ENCODE measurements at places on chromosomes 3 and 15. TPM values are rescaled to one million over a fixed set of nuclear protein-coding genes. Genes with fewer than 3 reads are reported as not detected.

DNA sequence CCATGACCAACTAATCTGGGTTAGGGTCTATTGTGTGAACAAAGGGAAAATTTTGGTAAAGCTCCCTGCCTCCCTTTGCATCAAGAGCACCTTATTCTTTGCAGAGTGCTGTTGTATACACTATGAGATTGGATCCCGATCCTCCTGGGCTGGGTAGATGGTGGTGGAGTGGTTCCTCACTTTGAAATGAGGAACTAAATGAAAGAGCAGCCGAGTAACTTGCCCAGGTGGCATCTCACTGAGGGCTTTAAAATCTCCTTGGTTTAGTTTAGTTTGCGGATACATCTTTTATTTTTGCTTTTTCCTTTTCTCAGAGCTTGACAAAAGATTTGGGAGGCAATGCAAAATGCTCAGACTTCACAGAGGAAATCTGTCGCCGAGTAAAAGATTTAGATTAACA, 19.4 kb downstream of the IDH3A start:
- no peak for DNase-seq

- DNase-seq: no peak
Observed at GRCh38 chr3:120683213-120683612, 1.2 kb upstream of the HGD start.

DNA sequence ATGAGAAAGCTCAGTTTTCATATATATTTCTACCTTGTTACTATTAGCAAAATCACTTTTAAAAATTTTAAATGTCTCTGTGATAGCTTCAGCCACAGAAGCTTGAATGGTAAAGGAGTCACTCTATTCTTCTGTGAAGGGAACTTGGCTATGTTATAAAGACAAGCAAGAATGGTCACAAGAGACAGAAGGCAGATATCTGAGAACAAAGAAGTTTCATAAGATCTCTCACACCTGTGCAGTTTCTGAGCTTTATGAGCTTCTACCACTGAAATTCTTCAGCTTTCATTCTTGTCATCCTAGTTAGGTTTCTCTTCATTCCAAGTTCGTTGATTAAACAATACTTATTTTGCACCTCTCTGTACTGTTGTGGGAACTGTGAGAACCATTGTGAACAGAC, 853.4 kb downstream of the IGSF11 start:
- DNase-seq: no peak

DNA sequence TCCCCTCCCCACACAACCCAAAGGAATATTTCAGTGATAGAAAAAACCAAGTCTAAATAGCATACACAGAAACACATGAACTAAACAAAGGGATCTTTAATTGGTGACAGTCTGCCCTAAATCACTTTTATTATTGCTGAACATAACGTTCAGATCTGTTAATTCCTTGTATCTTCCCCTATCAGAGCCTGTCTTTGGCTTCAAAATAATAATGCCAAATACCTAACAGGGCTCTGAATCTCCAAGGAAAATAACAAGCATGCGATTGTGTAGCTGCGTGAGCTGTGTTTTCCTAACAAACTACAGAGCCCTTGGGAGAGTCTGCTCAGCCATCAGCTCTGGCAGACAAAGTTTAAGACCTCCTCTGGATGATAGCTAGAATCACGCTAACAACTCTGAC, 1010.1 kb downstream of the ROBO1 start:
- no peak for DNase-seq

- no peak for DNase-seq
Observed at GRCh38 chr3:44942202-44942921, 33.6 kb downstream of the ZDHHC3 start.

- no peak for DNase-seq
Observed at GRCh38 chr3:64574194-64574593, 113.6 kb downstream of the ADAMTS9 start.

The ZNF80 gene
- not detected for total RNA-seq

The CADM2 gene
- 13.3 TPM for total RNA-seq

The IL20RB gene
- total RNA-seq: 4.6 TPM

The ATP13A4 gene
- total RNA-seq: not detected

Data from GM23338 (cell line).